ENCODE measurements at places on chromosomes 16 and 17. TPM values are rescaled to one million over a fixed set of nuclear protein-coding genes. Genes with fewer than 3 reads are reported as not detected.

GRCh38 chr17:65294181-65294719 lies 157.1 kb downstream of the RGS9 start:
- H3K36me3 ChIP-seq: no peaks in the 10 kb centered on the region
- DNase-seq: peak; percentile 86
- H3K27ac ChIP-seq: no peak overlapping the region

- no peaks in the 10 kb centered on the region for H3K4me1 ChIP-seq
- H3K4me3 ChIP-seq: no peak overlapping the region
- no peak for DNase-seq
- no peaks in the 10 kb centered on the region for H3K27me3 ChIP-seq
- no peaks in the 10 kb centered on the region for H3K36me3 ChIP-seq
- no peak overlapping the region for H3K27ac ChIP-seq
These were observed 8.3 kb downstream of the WSCD1 start for GRCh38 chr17:6078458-6078871.

GRCh38 chr17:32880671-32881453 lies 3.9 kb upstream of the MYO1D start:
- peaks cover 6% of the 10 kb centered on the region for H3K27me3 ChIP-seq
- peaks cover 23% of the 10 kb centered on the region for H3K4me1 ChIP-seq
- H3K27ac ChIP-seq: no peak overlapping the region
- no peak for DNase-seq

GRCh38 chr17:63692195-63692816 lies 7.6 kb downstream of the LIMD2 start:
- H3K4me1 ChIP-seq: no peaks in the 10 kb centered on the region
- no peaks in the 10 kb centered on the region for H3K27me3 ChIP-seq
- H3K36me3 ChIP-seq: peaks cover 31% of the 10 kb centered on the region
- DNase-seq: no peak
- no peak overlapping the region for H3K4me3 ChIP-seq

DNA sequence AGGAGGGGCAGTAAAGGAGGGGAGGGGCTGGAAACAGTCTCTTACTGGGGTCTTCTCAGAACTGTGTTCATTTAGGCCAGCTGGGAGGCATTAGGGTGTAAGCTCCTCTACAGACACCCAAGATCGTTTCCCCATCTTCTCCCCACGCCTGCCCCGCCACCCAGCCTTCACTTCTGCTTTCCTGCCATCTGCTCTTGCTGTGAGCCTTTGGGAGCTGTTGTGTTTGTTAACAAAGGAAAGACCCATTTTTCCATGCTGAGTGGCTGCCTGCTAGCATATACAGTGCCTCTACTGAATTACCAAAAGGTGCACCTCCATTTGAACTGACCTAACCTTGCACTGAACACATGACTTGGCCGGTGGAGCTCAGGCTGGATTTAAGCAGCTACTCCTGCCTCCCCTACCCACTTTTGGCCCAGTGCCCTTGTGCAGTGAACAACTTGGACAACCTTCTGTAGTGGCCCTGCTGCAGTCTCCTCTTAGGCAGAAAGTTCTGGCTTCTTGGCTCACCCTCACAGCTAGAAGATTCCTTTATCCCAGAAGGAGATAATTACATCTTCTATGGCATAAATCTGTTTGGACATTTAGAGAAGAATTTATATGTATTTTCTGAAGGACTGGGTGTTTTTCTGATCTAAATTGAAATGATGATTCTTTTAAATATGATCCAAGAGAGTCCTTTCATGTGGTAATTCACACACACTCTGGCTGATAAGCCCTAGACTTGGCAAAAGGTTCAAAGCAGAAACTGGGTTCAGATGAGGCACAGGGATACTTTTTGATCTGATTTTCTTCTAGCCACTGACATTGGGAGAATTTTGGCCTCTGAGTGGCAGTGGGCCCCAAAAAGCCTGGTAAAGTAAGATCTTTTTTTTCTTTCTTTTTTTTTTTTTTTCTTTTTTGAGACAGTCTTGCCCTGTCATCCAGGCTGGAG lies 81.9 kb upstream of the HNF1B start:
- no peaks in the 10 kb centered on the region for H3K36me3 ChIP-seq
- H3K27ac ChIP-seq: no peak overlapping the region
- H3K27me3 ChIP-seq: no peaks in the 10 kb centered on the region
- peak; percentile 78 for DNase-seq
- peaks cover 10% of the 10 kb centered on the region for H3K4me1 ChIP-seq

DNA sequence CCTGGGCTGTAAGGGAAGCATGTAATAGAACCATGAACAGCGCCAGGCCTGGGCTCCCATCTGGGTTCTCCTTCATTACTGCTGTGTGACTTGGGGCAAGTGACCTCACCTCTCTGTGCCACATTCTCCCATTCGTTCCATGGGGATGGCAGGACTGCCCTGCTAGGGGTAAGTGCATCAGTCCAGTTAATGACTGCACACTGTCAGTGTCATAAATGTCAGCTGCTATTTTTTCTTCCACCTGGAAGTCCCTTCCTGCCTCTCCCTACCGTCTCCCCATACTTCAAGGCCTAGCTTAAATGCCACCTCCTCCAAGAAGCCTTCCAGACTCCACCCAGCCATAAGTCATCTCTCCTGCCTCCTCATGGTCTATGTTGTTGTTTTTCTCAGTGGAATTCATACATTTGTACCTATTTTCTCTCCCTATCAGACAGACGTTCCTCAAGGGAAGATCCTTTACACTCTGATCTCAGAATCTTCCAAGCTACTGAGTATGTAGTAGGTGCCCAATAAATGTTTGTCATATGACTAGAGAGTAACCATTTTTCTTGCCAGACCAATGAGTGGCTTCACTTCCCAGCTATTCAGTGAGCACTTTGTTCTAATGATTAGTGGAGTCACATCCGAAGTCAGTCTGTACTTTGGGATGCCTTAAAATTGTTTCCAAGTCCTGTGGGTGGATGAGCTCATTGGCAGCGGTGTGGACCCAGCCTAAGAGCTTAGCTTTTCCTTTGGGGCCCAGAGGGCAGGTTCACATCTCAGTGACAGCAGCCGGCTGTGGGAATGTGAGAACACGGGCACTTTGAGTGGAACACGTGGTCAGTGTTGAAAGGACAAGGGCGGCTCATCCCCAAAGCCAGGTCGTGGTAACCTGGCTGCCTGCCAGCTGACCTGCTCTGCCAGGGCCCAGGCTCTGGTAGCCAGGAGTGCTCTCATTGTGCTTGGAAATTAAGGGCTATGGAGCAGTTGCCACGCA lies 147.5 kb upstream of the GSE1 start:
- no peaks in the 10 kb centered on the region for H3K36me3 ChIP-seq
- no peak overlapping the region for H3K27ac ChIP-seq
- no peaks in the 10 kb centered on the region for H3K27me3 ChIP-seq
- H3K4me1 ChIP-seq: peaks cover 3% of the 10 kb centered on the region
- no peak for DNase-seq
- H3K4me3 ChIP-seq: no peak overlapping the region

- no peaks in the 10 kb centered on the region for H3K27me3 ChIP-seq
- H3K4me3 ChIP-seq: no peak overlapping the region
- no peak overlapping the region for H3K27ac ChIP-seq
- no peaks in the 10 kb centered on the region for H3K4me1 ChIP-seq
- no peak for DNase-seq
- no peaks in the 10 kb centered on the region for H3K36me3 ChIP-seq
These were observed 520.5 kb downstream of the CDH13 start for GRCh38 chr16:83147244-83147643.

DNA sequence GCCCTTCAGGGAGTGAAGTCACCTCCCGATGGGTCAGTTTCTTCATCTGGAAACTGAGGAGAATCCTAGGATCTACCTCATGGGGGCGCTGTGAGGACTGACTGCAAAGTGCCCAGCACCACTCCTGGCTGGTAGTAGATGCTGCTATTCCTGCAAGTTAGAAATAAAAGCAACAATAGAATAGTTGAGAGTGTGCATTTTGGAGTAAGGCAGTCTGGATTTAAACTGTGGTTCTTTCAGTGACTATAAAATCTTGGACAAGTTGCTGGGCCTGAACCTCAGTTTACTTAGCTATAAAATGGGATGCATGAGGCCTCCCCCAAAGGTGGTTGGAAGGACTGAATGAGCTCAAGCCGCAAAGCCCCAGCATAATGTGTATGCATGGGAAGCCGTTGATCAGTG lies 70.6 kb downstream of the CYB5B start:
- no peak for DNase-seq
- no peaks in the 10 kb centered on the region for H3K4me1 ChIP-seq
- H3K27me3 ChIP-seq: no peaks in the 10 kb centered on the region
- H3K27ac ChIP-seq: no peak overlapping the region

DNA sequence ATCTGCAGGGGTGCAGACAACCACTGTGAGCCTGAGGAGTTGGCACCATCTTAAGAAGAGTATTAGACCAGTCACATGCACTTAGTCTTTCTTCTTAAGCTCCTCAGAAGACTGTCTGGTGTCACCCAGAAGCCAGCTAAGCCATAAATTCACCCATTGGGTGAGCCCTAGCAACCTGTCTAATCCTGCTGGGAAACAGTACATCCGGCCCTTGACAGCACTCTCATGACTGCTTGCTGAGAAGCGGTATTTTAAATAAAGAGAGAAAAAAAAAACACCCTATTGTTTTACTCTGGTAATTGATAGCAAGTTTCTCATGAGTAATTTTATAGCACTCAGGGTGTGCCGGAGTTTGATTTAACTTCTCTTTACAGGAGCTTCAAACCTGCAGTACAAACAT lies 134.7 kb downstream of the SOX9 start:
- no peak for DNase-seq
- no peaks in the 10 kb centered on the region for H3K36me3 ChIP-seq
- H3K4me3 ChIP-seq: no peak overlapping the region
- H3K27me3 ChIP-seq: no peaks in the 10 kb centered on the region
- H3K4me1 ChIP-seq: no peaks in the 10 kb centered on the region
- H3K27ac ChIP-seq: no peak overlapping the region

Gene TRPV3
- 0.10 TPM for polyA plus RNA-seq

Gene HIC1
- 5.5 TPM for polyA plus RNA-seq

Gene C16orf54
- polyA plus RNA-seq: 6.0 TPM

Gene ACAP1
- polyA plus RNA-seq: 17.2 TPM

Gene FBXL19
- polyA plus RNA-seq: 15.8 TPM

Gene TNFRSF17
- polyA plus RNA-seq: 0.30 TPM

All from lung (tissue), 17 donors.